ENCODE measurements at places on chromosomes 12 and 14.
A peak's percentile ranks its signal among the peaks of the same experiment; 100 is the strongest.

GRCh38 chr12:109452489-109452888 is 24.6 kb downstream of the KCTD10 start:
- DNase-seq = no peak

GRCh38 chr14:63642656-63643382 is 1.1 kb upstream of the WDR89 start:
- DNase-seq = no peak

DNA sequence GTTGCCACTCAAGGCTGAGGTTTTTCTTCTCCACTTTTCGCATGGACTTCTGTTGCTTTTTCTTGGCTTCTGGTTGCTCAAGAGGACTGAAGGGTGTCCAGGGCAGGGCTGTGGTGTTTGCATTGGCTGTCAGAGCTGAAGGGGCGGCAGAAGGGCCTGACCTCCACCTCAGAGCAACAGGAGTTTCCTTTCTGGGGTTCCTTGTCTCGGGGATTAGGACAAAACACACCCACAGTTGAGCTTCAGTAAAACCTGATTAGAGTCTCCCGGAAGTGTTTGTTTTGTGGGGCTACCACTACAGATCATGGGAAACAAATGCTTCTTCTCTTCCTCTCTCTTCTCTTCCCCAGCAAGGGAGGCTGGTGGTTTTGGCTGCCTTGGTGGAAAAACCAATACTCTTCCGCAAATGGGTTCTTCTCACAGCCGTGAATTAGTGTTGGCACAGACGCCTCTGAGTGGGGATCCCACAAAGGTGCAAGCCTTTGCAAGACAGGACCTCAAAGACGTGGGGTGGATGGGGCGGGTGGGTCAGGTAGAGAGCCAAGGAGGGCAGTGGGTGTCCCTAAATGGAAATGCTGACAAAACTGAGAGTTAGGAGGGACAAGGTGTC is 317.7 kb upstream of the TBX3 start:
- peak; percentile 34 for DNase-seq

DNA sequence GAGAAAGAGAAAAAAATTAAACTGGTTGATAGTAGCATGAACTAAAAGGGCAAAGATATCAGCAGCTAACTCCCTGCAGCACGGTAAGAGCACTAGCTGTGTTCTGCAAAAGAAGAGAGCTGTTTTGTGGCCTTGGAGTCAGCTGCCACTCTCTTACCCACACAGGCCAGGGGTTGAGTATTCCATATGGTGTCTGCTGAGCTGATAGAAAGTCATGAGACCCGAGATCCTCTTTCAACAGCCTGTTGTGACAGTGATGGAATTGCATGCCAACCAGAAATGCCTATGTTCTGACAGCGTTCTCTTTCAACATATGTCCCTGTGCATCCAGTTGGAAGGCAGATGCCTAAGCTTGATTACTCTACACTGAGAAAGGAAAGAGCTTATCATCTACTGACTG is 39.9 kb downstream of the TMTC1 start:
- DNase-seq = peak; percentile 61

DNA sequence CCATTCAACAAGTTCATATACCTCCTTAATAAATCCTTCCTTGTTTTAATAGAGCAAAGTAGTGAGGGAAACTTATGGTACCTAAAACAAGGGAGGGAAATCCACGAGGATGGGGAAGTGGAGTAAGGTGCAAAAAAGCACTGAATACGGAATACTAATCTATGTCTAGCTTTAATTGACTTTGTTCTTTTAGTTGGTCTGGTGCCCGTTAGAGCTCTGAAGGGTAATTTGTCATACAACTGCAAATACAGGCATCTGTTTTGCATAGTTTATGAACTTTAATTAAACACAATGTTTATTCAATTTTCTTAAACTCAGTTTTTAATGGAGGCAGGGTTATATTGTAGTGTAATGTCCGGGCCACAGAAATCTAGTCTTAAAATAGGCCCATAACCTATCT is 67.0 kb downstream of the E2F7 start:
- DNase-seq = no peak

DNA sequence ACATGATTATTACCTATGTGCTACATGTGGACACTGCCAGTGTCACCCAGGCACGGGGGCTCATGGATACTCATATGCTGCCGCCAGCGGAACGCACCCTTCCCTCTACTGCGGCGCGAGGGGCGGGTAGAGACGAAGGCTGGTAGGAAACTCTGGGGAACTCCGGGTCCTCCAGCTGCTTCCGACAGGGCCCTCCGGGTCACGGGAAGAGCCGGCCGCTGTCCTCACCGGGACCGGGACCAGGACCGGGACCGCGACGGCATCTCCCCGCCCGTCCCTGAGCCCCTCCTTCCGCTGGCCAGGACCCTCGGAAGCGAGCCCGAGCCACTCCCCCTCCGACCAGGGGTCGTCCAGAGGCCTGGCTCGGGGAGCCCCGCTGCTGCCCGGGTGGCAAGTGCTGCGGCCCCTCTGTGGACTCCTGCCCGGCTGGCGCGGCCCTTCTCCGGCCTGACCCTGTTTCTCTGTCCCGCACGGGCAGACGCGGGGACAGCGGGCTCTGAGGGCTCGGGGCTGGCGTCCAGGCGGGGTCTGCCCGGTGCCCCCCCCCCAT is 209.6 kb downstream of the ADGRD1 start:
- DNase-seq = no peak

GRCh38 chr14:66022526-66022925 is 463.6 kb upstream of the CCDC196 start:
- no peak for DNase-seq

GRCh38 chr12:53208877-53209463 is 1.9 kb upstream of the ITGB7 start:
- no peak for DNase-seq
